Right forelimb (tissue), 1 donor: ENCODE measurements at places on chromosomes 4 and X.

DNA sequence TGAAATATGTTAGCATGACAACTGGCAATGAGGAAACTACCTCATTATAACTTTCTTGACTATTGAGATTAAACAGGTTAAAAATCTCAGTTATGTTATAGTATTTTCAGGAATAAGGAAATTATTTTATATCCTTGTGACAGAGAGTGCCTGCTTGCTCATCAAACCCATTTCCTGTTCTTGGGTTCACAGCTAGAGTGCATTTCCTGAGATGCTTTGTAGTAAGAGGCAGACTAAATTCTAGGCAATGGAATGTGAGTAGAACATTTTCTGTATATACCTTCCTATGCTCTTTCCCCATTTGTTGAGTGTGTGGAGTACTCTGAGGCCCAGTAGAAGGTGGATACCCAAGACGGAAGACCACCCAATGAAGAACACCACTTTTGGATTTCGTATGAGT is 96.9 kb upstream of the CASK start:
- no peak for DNase-seq

DNA sequence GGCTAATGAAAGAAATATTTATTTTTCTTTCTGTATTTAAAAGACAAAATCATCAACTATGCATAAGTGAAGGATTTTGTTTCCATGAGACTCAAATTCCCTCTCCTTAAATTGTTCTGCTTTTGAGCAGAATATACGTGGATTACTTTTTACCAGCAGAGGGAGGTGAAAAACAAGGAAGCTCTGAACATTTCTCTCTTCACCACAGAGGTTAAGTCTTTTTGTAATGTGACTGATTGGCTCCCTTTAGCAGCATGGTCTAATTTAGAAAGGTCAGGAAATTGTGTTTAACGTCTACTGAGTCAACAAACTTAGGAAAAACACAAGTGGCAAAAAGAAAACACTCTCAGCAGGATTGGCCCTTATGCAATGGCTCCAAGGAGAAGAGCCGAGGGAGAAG is 55.1 kb upstream of the F9 start:
- DNase-seq = no peak

DNA sequence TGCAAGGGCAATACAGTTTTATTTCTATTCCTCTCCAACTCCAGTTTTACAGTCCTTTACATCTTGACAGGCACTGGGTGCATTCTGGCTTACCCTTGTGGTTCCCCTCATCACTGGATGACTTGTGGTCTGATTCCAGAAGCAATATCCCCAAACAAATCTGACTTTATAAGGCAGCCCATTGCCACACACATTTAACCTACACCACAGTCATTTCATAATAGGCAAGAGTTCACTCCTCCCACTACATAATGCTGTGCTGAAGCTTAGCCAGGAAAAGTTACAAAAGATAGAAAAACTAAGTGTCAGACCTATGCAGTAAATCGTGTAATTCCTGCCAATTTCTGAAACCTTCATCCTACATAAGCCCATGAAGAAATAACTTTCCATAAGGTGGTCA is 82.9 kb upstream of the MID1IP1 start:
- no peak for DNase-seq

GRCh38 chr4:148015058-148015457 is 283.2 kb downstream of the ARHGAP10 start:
- no peak for DNase-seq

DNA sequence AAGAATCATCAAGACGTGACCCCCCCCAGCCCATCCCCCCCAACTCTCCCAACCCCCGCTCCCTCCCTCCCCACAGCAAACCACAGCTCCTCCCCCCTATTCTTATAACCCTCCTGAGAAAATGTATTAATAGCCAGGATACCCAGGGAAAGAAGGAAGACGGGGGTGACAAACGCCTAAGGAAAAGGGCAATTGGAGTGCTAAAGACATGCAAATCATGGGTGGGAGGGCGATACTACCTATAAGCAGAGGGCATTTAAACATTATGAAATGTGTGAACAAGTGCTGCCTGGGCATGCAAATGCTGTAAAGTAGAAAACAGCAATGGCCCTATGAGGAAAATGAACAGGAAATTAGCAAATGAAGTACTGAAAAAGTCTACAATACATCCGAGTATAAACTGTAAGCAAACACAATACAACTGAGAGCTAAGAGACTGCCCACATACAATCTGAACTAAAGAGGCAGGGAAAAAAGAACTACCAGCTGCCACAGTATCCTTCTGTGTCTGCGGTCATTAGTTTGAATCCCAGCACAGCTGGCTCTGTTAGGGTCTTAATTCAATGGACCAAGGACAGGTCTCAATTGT is 2.4 kb downstream of the CXXC4 start:
- DNase-seq = no peak

GRCh38 chr4:140260227-140260626 is 106.2 kb upstream of the MAML3 start:
- DNase-seq = no peak

- no peak for DNase-seq
Measured at GRCh38 chr4:185879666-185880312, 67.8 kb upstream of the SORBS2 start.

DNA sequence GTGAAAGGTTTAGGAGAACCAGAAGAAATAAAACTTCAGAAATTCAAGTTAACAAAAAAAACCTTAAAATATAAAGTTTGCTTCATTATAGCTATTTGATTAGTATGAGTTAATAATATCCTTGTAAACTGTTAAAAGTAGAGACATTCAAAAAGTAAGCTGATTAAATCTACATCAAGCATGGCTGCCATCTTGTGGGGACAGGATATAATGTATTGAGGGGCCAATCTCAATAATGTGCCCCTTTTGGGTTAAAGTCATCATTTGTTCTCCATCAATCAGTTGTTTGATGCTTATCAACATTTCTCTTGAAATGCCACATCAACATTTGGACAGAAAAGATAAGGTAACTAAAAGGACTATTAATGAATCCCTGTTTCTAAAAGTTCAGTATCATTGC is 4.6 kb upstream of the GRID2 start:
- DNase-seq = no peak

DNA sequence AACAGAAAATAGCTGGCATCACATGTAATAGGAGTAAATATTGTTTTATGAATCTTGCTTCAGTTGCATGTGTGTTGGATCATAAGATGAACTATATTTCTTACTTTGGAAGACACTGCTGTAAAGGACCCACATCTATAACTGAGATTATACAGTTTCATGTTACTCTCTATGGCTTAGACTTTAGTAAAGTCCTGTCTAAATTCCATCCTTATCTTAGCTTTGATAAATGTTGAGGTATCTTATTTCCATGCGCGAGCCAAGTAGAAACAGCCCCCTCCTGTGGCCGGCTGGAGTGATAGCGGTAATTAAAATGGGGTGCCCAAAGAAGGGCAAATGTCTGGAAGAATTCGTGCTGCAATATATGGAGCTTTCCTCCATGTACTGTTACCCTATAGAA is 43.0 kb downstream of the CCDC158 start:
- DNase-seq = no peak

DNA sequence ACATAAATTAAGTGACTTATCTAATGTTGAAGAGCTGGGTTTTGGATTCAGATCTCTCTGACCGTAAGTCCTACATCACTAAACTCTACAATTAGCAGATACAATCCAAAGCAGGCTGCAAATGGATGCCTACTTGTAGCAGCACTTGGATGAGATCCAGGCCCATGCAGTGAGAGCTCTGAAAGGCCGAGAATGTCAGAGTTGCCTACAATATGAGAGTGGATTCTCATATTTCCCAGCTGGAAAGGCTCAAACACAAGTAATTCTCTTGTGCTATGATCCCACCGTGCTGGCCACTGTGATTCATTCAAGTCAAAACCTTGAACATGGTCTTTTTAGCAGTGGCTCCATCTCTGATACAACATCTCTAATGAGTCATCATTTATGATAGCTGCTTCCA is 125.4 kb upstream of the CHRDL1 start:
- DNase-seq = no peak

DNA sequence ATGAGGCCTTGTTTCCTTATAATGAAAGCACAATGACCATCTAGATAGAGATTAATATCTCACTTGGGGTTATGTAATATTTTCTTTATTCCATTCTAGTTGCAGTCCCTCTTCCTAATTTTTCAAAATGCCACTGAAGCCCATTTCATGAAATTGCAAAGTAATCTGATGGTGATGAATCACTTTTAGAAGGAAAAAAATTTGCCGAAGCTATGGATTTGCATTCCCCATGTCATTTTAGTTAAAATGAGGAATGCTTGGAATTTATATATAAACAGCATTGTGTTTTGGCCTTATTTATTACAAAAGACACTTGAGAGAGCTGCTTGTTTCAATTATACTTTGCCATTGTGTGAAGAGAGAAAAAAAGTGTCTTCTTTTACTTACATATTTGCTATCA is 241.7 kb upstream of the TEX13A start:
- no peak for DNase-seq

- DNase-seq = no peak
Measured at GRCh38 chrX:31213941-31214340, 142.1 kb upstream of the FTHL17 start.

DNA sequence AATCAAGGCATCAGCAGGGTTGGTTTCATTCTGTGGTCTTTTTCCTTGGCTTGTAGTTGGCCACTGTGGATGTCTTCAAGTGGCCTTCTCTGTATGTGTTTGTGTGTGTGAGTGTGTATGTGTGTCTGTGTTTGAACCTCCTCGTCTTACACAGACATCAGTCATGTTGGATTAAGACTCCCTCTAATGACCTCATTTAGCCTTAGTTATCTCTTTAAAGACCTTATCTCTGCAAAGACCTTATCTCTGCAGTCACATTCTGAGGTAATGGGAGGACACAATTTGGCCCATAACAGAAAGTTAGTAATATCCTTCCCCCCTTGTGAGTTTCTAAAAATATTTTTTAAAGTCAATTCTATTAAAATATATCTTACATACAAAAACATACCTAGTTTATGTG is 126.7 kb downstream of the EMCN start:
- DNase-seq = no peak

GRCh38 chr4:125461676-125462363 is 147.1 kb downstream of the FAT4 start:
- no peak for DNase-seq

DNA sequence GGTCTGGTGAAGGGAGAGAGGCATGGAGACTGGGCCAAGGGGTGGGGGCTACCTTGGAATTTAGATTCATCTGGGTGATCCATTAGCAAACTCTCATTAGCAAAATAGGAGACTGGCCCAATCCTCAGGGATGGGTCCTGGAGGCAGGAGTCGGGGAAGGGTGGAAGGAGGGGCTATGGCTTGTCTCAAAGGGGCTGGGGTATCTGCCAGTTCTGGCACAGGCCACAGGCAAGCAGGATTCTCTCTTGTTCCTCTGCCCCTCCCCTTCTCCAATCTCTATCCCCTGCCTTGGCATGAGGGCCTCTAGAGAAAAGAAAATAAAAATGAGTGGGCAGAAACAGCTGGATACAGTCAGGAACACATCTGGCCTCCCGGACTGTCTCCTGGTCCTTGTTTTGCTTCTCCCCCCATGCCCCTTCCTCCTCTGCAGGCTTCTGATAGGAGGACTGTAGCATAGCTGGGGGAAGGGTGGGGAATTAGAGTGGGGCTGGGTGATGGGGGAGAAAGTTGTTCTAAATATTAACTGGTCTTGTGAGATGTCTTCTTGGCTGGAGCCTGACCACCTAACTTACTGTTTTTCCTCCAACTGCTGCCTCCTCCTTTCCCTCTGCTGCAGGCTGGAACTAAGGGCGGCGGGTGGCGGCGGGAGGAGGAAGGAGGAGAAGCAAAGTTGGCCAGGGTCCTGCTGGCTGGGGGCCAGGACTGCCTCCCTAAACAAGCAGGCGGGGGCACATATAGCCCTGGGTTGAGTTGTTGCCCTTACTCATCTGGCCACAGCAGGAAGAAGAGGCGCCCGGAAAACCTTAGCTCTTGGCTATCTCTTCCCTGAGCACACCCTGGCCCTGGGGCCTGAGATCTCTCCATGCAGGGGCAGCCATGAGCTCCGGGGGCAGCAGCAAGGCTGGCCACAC is 53.3 kb upstream of the LAS1L start:
- DNase-seq = peak; percentile 81

GRCh38 chr4:54802336-54802735 is 144.6 kb downstream of the KIT start:
- DNase-seq = no peak

GRCh38 chrX:149638860-149639259 is 7.3 kb upstream of the TMEM185A start:
- DNase-seq = no peak

DNA sequence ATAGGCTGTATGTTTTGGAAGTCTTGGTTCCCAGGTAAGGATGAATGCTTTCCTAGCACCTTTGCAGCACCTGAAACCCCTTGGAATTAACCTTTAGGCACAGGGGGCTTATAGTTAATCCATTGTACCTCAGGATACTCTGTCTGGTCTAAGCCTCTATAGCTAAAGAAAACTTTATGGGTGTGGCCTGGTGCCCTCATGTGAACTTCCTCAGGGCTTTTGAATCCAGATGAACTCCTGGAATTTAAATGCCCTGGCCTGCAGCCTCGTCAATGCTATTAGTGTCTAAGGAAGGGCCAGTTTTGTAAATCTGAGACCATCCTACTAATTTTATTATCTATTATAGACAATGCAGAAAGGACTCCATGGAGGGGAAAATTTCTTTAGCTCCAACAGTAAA is 33.8 kb downstream of the IRS4 start:
- no peak for DNase-seq

GRCh38 chr4:1519787-1520661 is 113.8 kb upstream of the NKX1-1 start:
- no peak for DNase-seq

GRCh38 chr4:165964591-165964990 is 91.6 kb downstream of the TLL1 start:
- no peak for DNase-seq

- peak; percentile 56 for DNase-seq
Measured at GRCh38 chrX:115690511-115691216, 129.7 kb downstream of the PLS3 start.

DNA sequence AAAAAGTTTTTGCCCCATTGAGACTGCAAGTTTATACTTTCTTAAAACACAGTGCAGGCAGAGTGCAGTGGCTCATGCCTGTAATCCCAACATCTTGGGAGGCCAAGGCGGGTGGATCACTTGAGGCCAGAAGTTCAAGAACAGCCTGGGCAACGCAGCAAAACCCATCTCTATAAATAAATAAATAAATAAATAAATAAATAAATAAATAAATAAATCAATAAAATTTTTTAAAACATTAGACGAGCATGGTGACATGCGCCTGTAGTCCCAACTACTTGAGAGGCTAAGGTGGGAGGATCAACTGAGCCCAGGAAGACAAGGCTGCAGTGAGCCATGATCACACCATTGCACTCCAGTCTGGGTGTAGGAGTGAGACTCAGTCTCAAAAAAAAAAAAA is 213.3 kb downstream of the LRBA start:
- DNase-seq = no peak

DNA sequence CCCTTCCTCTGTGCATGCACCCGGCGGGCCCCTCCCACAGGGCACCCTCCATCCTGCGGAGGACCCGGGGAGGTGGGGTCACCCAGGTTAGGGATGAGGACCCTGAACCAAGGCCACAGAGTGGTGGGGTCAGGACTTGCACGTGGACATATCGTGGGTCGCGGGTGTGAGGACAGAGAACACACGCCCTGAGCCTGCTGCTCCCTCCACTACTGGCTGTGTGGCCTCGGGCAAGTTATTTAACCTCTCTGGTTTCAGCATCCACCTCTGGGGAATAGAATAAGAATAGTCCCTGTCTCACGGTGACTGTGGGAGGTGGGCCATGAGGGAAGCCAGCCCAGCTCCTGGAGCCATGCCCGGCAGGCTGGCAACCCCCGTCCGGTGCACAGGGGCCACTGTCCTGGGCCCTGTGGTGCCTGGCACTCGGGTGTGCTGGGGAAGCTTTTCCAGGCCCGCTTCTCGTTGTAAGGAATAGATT is 5.1 kb downstream of the PSAPL1 start:
- DNase-seq = peak; percentile 26
